MCF 10A (cell line): ENCODE measurements at places on chromosomes 2 and 18. TPM values are rescaled to one million over a fixed set of nuclear protein-coding genes. Genes with fewer than 3 reads are reported as not detected.
A peak's percentile ranks its signal among the peaks of the same experiment; 100 is the strongest.

The TBR1 gene
- total RNA-seq = 0.12 and 0.26 TPM in 2 replicates

- H3K36me3 ChIP-seq = no peaks in the 10 kb centered on the region
- DNase-seq = no peak
- no peak overlapping the region for H3K27ac ChIP-seq
- H3K27me3 ChIP-seq = no peaks in the 10 kb centered on the region
- no peaks in the 10 kb centered on the region for H3K4me1 ChIP-seq
These were observed 225.4 kb upstream of the ID2 start for GRCh38 chr2:8456151-8457091.

GRCh38 chr2:27958711-27959378 is 68.3 kb downstream of the BABAM2 start:
- H3K27me3 ChIP-seq = no peaks in the 10 kb centered on the region
- H3K27ac ChIP-seq = peak overlapping the region; percentile 12
- H3K36me3 ChIP-seq = peaks cover 4% of the 10 kb centered on the region

GRCh38 chr18:79588636-79589481 is 90.7 kb upstream of the CTDP1 start:
- H3K4me3 ChIP-seq = no peak overlapping the region
- H3K4me1 ChIP-seq = no peaks in the 10 kb centered on the region
- DNase-seq = peak; percentile 55
- peaks cover 6% of the 10 kb centered on the region for H3K36me3 ChIP-seq
- no peaks in the 10 kb centered on the region for H3K27me3 ChIP-seq
- H3K27ac ChIP-seq = no peak overlapping the region

- no peak overlapping the region for H3K27ac ChIP-seq
- no peaks in the 10 kb centered on the region for H3K36me3 ChIP-seq
- no peaks in the 10 kb centered on the region for H3K4me1 ChIP-seq
- no peak overlapping the region for H3K4me3 ChIP-seq
- H3K27me3 ChIP-seq = no peaks in the 10 kb centered on the region
These were observed 36.5 kb downstream of the SLC25A52 start for GRCh38 chr18:31723990-31724711.

The NT5C1B gene
- total RNA-seq = not detected in 2 replicates

DNA sequence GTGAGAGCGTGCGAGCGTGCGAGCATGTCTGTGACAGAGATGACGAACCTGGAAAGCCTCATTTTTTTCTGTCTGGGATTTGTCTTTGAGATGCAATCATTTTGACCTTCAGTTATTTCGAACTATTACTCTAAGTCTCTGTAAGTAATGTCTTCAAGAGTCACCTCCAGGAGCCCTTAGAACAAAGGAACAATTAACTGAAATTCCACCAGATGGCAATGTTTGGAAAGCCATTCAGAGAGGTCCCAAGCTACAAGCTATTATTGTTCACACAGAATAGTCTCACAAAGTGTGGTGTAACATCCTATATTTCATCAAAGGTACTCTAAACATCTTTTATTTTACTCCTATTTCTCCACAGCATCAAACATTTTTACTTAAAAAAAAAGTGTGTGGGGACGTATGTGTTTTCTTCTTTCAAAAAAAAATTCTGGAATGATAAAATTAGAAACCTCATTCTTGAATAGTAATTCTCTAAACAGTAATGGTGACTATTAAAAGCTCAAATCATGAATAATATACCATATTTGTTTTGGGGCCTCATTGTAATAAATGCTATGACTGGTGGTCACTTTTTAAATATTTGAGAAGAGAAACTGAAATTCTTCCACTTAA is 35.1 kb upstream of the MAPRE2 start:
- no peaks in the 10 kb centered on the region for H3K36me3 ChIP-seq
- H3K4me3 ChIP-seq = no peak overlapping the region
- H3K27me3 ChIP-seq = peaks cover 20% of the 10 kb centered on the region
- peak; percentile 71 for DNase-seq
- no peaks in the 10 kb centered on the region for H3K4me1 ChIP-seq
- no peak overlapping the region for H3K27ac ChIP-seq

DNA sequence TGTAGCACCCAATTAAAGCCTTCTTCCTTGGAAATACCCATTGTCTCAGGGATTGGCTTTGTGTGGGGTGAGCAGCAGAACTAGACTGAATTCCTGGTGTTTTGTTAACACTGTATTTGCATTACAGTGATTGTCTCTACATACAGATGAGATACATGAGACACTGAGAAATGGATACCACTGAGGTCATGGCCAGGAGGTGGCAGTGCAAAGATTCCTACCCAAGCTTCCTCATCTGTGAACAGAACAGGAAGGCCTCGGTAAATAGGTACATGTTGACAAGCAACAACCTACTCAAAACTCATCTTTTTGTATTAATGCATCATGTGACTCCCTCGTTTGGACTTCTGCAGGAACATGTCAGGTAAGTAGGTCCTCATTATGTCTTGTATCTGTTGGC is 445.8 kb upstream of the RGPD4 start:
- no peaks in the 10 kb centered on the region for H3K4me1 ChIP-seq
- no peaks in the 10 kb centered on the region for H3K36me3 ChIP-seq
- no peak for DNase-seq
- no peak overlapping the region for H3K27ac ChIP-seq

The ACVR1 gene
- total RNA-seq = 26.4 and 41.4 TPM in 2 replicates

The COL4A3 gene
- 0.12 and 0.49 TPM in 2 replicates for total RNA-seq

The TACR1 gene
- total RNA-seq = not detected in 2 replicates

DNA sequence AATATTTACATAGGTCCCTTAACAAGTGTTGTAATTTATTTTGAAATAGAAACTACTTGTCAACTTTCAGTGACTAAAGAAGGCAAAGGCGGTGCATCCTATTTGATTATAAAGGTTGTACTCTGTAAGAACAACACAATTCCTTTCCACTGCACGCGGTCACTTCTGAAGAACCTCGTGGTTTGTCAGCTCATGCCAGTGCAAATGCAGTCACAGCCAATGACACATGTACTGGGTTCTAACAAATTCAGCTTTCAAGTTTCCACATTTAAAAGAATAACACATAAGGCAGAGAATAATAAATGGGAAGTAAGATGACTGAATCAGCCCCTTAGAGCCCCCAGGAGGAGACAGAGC is 39.7 kb downstream of the CYB5A start:
- peak overlapping the region; percentile 35 for H3K27ac ChIP-seq
- H3K36me3 ChIP-seq = peaks cover 2% of the 10 kb centered on the region
- DNase-seq = peak; percentile 5
- no peak overlapping the region for H3K4me3 ChIP-seq

- no peaks in the 10 kb centered on the region for H3K36me3 ChIP-seq
- H3K27me3 ChIP-seq = peaks cover 46% of the 10 kb centered on the region
- H3K4me1 ChIP-seq = no peaks in the 10 kb centered on the region
- H3K4me3 ChIP-seq = no peak overlapping the region
These were observed 55.9 kb upstream of the SLC66A3 start for GRCh38 chr2:11099122-11100065.

The DSC2 gene
- 11.3 and 17.6 TPM in 2 replicates for total RNA-seq

GRCh38 chr2:120771781-120772208 is 36.1 kb downstream of the GLI2 start:
- H3K4me3 ChIP-seq = no peak overlapping the region
- H3K27me3 ChIP-seq = no peaks in the 10 kb centered on the region
- no peaks in the 10 kb centered on the region for H3K36me3 ChIP-seq
- H3K4me1 ChIP-seq = no peaks in the 10 kb centered on the region
- no peak overlapping the region for H3K27ac ChIP-seq
- DNase-seq = no peak

DNA sequence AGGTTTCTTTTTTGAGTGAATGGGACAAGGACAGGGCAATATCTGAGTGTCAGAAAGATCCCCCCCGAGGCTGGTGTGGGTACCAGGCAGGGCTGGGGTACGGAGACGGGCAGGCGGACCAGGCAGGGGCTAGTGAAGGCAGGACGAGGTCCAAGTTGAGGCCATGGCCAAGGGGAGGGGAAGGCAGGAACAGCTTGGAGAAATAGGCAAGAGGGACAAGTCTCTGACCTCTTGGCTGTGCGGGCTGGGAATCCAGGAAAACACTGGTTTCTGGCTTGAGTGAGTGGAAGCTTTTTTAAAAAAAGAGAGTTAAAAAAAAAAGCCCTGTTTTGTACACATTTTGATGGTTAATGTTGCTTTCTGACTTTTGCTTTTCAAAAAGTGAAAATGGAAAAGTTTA is 30.3 kb downstream of the ASAP2 start:
- peak overlapping the region; percentile 67 for H3K4me3 ChIP-seq
- no peaks in the 10 kb centered on the region for H3K36me3 ChIP-seq
- peak; percentile 14 for DNase-seq
- peaks cover 60% of the 10 kb centered on the region for H3K4me1 ChIP-seq
- peak overlapping the region; percentile 97 for H3K27ac ChIP-seq
- H3K27me3 ChIP-seq = no peaks in the 10 kb centered on the region

DNA sequence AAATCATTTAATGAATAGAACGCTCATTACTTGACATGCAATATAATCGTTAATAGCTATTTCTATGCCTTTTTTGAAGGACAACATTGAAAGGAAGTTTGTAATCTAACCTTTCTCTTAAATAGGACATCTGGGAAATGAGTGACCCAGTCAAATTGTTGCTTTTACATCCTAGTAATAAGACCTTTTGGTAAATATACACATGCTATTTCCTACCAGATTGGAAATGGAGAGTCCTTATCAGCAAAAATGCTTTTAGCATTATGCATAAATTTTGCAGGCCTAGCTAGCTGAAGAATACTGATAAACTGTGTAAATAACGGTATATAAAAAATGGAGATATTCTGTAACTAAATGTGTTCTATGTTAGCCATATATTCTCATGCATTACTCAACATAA is 567.3 kb upstream of the DSEL start:
- no peaks in the 10 kb centered on the region for H3K36me3 ChIP-seq
- DNase-seq = no peak
- H3K4me1 ChIP-seq = no peaks in the 10 kb centered on the region
- H3K4me3 ChIP-seq = no peak overlapping the region

DNA sequence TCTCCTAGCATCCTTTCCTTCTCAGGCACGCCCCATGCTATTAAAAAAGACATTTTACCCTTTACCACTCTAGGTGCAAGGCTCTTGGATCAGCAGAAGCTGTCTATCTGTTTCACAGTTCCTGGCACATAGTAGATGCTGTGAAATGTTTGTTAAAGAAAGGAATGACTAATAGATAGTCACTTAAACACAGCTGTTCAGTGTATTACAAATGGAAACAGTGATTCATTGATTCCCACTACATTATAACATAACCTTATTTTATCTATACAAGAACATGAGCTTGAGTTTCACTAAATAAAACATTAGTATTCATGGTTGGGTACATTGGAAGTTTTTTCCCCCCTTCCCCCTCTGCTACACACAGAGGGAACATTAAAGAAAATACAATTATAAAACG is 142.1 kb downstream of the ASXL3 start:
- DNase-seq = no peak
- H3K36me3 ChIP-seq = no peaks in the 10 kb centered on the region
- H3K27ac ChIP-seq = no peak overlapping the region
- H3K27me3 ChIP-seq = no peaks in the 10 kb centered on the region
- H3K4me3 ChIP-seq = no peak overlapping the region

DNA sequence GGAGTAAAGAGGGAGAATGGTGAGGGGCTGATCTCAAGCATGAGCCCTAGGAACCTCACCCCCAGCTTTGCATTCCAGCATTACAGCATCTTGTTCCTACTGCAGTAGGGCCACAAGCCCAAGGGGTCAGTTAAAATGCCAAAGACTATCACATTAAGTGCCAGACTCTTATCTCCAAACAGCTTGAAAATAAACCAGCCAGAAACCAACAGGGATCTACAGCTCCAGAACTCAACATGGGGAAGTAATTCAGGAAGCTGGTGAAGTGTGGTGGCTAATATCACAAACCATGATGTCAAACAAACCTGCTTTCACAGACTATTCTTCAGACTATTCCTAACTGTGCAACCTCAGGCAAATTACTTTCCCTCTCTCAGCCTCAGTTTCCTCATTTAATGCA is 278.3 kb downstream of the TNS1 start:
- H3K4me3 ChIP-seq = no peak overlapping the region
- H3K36me3 ChIP-seq = no peaks in the 10 kb centered on the region
- H3K27me3 ChIP-seq = peaks cover 13% of the 10 kb centered on the region
- H3K27ac ChIP-seq = no peak overlapping the region
- no peak for DNase-seq
- H3K4me1 ChIP-seq = no peaks in the 10 kb centered on the region

The LTBP1 gene
- total RNA-seq = 99.0 and 119 TPM in 2 replicates

The C2orf15 gene
- 0.74 and 0.93 TPM in 2 replicates for total RNA-seq

The ZSWIM2 gene
- not detected in 2 replicates for total RNA-seq

GRCh38 chr2:156581280-156581679 is 145.1 kb downstream of the GPD2 start:
- H3K27me3 ChIP-seq = no peaks in the 10 kb centered on the region
- no peak for DNase-seq
- no peak overlapping the region for H3K27ac ChIP-seq
- no peaks in the 10 kb centered on the region for H3K4me1 ChIP-seq

The MBP gene
- 31.6 and 31.7 TPM in 2 replicates for total RNA-seq

The BCL2 gene
- 3.0 and 5.7 TPM in 2 replicates for total RNA-seq

- H3K27me3 ChIP-seq = no peaks in the 10 kb centered on the region
These were observed 26.0 kb downstream of the ITGA4 start for GRCh38 chr2:181483211-181483610.

- H3K27ac ChIP-seq = no peak overlapping the region
- H3K36me3 ChIP-seq = peaks cover 6% of the 10 kb centered on the region
- no peak overlapping the region for H3K4me3 ChIP-seq
- DNase-seq = no peak
- H3K27me3 ChIP-seq = no peaks in the 10 kb centered on the region
These were observed 4.4 kb upstream of the ALS2 start for GRCh38 chr2:201785135-201785534.

- no peak for DNase-seq
- H3K27ac ChIP-seq = no peak overlapping the region
These were observed 117.3 kb downstream of the PLB1 start for GRCh38 chr2:28613186-28613585.

GRCh38 chr2:83587309-83587708 is 871.8 kb downstream of the SUCLG1 start:
- no peak overlapping the region for H3K4me3 ChIP-seq
- no peaks in the 10 kb centered on the region for H3K36me3 ChIP-seq
- no peak overlapping the region for H3K27ac ChIP-seq
- H3K4me1 ChIP-seq = peaks cover 8% of the 10 kb centered on the region

DNA sequence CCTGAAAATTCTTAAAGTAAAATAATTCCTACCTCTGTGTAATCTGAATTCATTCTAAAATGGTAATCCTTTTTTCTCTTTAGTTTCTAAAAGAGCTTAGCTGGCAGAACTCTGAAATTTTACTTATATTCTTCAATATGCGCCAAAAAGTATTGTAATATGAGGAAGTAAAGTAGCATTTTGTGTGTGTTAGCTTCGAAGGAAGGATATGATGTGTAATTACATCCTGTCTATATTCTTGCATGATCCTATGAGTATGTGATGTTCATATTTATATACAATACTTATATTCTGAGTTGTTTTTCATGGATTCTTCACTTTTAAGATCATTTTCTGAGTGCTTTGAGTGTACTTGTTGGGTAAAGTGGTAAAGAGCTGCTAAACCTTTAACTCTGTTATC is 402.9 kb upstream of the PKDCC start:
- DNase-seq = no peak
- H3K27ac ChIP-seq = no peak overlapping the region
- H3K4me3 ChIP-seq = no peak overlapping the region
- H3K4me1 ChIP-seq = no peaks in the 10 kb centered on the region

DNA sequence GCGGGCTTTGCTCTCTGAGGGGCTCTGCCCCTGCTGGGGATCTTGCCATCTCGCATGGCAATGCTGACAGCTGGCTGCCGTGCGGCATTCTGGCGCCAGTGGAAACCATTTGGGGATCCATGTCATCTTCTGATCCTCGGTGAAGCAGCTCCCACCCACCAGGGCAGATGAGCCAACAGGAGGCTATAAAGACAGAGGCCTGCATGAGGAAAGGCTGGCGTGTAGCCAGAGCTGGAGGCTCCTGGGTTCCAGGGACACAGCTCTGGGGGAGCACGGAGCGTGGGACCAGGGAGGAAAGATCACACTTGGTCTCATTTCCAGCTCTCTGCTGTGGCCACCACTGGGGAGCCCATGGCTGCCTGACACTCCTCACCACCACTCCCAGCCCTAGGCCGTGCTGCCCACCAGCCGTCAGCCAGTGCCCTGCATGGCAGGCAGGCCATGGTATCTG is 145.8 kb downstream of the ZFP36L2 start:
- peak overlapping the region; percentile 31 for H3K27ac ChIP-seq
- H3K36me3 ChIP-seq = peaks cover 16% of the 10 kb centered on the region
- H3K27me3 ChIP-seq = no peaks in the 10 kb centered on the region
